Skin of body (tissue), 3 donors: ENCODE measurements at places on chromosomes 2 and 18. TPM values are rescaled to one million over a fixed set of nuclear protein-coding genes. Genes with fewer than 3 reads are reported as not detected.
A peak's percentile ranks its signal among the peaks of the same experiment; 100 is the strongest.

GRCh38 chr18:23735021-23735464 is 45.8 kb downstream of the LAMA3 start:
- no peak for DNase-seq

- DNase-seq, result peak; percentile 98
These were observed 40.6 kb downstream of the FASTKD2 start for GRCh38 chr2:206805887-206806607.

- peak; percentile 29 for DNase-seq
These were observed 160.7 kb upstream of the NT5C1B start for GRCh38 chr2:18749912-18750526.

GRCh38 chr2:36824273-36824672 is 127.8 kb downstream of the VIT start:
- DNase-seq, result no peak

DNA sequence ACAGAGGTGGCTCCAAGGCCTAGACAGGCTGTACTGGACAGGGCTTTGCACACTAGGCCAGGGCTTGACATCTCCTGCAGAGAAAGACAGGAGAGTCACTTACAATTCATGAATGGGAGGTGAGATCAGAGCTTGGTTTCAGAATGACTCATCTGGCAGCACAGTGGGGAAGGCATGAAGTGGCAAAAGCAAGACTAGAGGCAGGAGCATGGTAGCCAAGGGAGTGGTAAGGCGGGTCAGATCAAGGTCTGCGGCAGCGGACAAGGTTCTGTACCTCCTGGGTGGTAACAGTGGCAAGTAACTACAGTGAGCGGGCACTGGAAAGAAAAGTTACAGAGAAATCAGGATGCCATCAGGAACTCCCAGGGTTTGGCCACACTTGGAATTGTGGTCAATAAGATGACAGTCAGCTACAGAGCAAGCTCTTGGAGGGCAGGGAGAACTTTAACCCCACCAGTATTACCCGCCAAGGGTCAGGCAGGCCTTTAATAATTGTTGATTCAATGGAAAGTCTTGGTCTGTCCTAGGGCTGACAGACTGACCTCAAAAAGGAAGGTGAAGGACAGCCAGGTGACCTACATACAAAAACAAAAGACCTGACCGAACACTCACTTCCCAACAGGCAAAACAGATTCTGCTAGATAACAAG is 5.7 kb downstream of the MCFD2 start:
- no peak for DNase-seq

GRCh38 chr2:96142217-96143113 is 2.8 kb downstream of the DUSP2 start:
- no peak for DNase-seq

GRCh38 chr18:681985-682384 is 24.5 kb downstream of the TYMS start:
- no peak for DNase-seq

The LONRF2 gene
- 2.8 TPM for total RNA-seq

The FOSL2 gene
- total RNA-seq, result 62.8 TPM

The RAB17 gene
- total RNA-seq, result 0.59 TPM

The SLC23A3 gene
- total RNA-seq, result 1.5 TPM

The ECEL1 gene
- total RNA-seq, result 0.30 TPM

The PKP4 gene
- 56.4 TPM for total RNA-seq
